ENCODE measurements at places on chromosomes 4 and X. TPM values are rescaled to one million over a fixed set of nuclear protein-coding genes. Genes with fewer than 3 reads are reported as not detected.

The RBM47 gene
- total RNA-seq: 105 TPM

The NDP gene
- not detected for total RNA-seq

The MEPE gene
- total RNA-seq: not detected

The GAGE13 gene
- total RNA-seq: not detected

The PRRG1 gene
- 16.3 TPM for total RNA-seq

The HAND2 gene
- total RNA-seq: not detected

The GPRASP3 gene
- total RNA-seq: 4.3 TPM

The PSAPL1 gene
- 0.14 TPM for total RNA-seq

The GLRA2 gene
- not detected for total RNA-seq

The CXCL5 gene
- total RNA-seq: 7.2 TPM

GRCh38 chr4:46254788-46255187 is 130.9 kb upstream of the GABRG1 start:
- no peaks in the 10 kb centered on the region for H3K27me3 ChIP-seq
- no peak overlapping the region for H3K27ac ChIP-seq
- no peak for DNase-seq
- no peaks in the 10 kb centered on the region for H3K4me1 ChIP-seq
- no peak overlapping the region for H3K4me3 ChIP-seq
- H3K36me3 ChIP-seq: no peaks in the 10 kb centered on the region

- no peaks in the 10 kb centered on the region for H3K4me1 ChIP-seq
- no peaks in the 10 kb centered on the region for H3K27me3 ChIP-seq
- no peak for DNase-seq
Measured at GRCh38 chr4:174260099-174260498, 23.4 kb downstream of the FBXO8 start.

GRCh38 chrX:111444881-111445280 is 32.9 kb upstream of the DCX start:
- DNase-seq: no peak
- no peaks in the 10 kb centered on the region for H3K27me3 ChIP-seq
- no peak overlapping the region for H3K27ac ChIP-seq
- H3K4me1 ChIP-seq: no peaks in the 10 kb centered on the region

GRCh38 chr4:20890761-20891160 is 190.5 kb downstream of the PACRGL start:
- no peak for DNase-seq
- no peaks in the 10 kb centered on the region for H3K27me3 ChIP-seq
- no peak overlapping the region for H3K27ac ChIP-seq
- no peaks in the 10 kb centered on the region for H3K36me3 ChIP-seq
- H3K4me3 ChIP-seq: no peak overlapping the region

GRCh38 chrX:57285001-57285400 is 1.5 kb upstream of the FAAH2 start:
- no peaks in the 10 kb centered on the region for H3K27me3 ChIP-seq
- no peak overlapping the region for H3K27ac ChIP-seq
- no peak for DNase-seq

DNA sequence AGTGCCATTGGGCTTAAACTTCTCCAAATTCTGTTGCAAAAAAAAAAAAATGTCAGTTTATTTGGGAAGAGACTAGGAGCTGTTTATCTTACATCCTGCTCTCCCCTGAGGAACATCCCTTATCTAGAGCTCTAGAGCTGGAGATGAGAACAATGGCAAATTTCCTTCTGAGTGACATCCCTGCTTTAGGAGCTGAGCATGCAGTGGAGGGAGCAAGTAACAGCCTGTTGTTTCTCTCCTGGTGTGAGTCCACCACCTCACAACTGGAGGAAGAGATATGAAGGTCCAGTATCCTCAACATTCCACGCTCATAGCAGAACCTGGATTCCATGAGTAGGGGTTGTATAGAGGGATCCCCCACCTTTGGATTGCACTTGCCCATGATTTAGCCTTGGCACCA is 676.4 kb downstream of the PCDH18 start:
- no peaks in the 10 kb centered on the region for H3K27me3 ChIP-seq
- H3K27ac ChIP-seq: no peak overlapping the region
- no peaks in the 10 kb centered on the region for H3K4me1 ChIP-seq
- no peak for DNase-seq
- H3K36me3 ChIP-seq: no peaks in the 10 kb centered on the region

GRCh38 chr4:5030927-5031326 is 11.7 kb upstream of the CYTL1 start:
- H3K4me1 ChIP-seq: peaks cover 18% of the 10 kb centered on the region
- no peaks in the 10 kb centered on the region for H3K36me3 ChIP-seq
- no peak for DNase-seq
- H3K4me3 ChIP-seq: no peak overlapping the region

DNA sequence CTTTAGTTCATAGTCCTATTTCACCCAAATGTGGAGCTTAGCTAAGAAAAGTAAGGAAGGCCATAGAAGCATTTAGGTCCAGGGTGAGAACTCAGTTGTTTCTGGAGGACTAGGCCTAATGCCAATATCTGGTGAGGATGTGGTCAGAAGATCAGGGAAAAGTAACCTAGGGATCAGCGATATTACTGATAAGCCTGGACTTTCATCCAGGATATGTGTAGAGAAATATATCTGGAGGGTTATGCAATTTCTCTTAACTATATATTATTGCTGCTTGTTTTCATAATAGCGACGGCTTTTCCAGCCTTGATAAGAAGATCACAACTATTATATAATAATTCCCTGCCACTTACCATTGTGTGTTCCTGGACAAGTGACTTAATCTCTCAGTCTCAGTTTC is 81.1 kb downstream of the FRAS1 start:
- H3K4me1 ChIP-seq: no peaks in the 10 kb centered on the region
- no peaks in the 10 kb centered on the region for H3K36me3 ChIP-seq
- no peak overlapping the region for H3K27ac ChIP-seq
- DNase-seq: no peak

- H3K36me3 ChIP-seq: no peaks in the 10 kb centered on the region
- no peaks in the 10 kb centered on the region for H3K27me3 ChIP-seq
- DNase-seq: no peak
- H3K4me1 ChIP-seq: no peaks in the 10 kb centered on the region
- H3K4me3 ChIP-seq: no peak overlapping the region
Measured at GRCh38 chrX:111170017-111170416, 74.0 kb downstream of the PAK3 start.

DNA sequence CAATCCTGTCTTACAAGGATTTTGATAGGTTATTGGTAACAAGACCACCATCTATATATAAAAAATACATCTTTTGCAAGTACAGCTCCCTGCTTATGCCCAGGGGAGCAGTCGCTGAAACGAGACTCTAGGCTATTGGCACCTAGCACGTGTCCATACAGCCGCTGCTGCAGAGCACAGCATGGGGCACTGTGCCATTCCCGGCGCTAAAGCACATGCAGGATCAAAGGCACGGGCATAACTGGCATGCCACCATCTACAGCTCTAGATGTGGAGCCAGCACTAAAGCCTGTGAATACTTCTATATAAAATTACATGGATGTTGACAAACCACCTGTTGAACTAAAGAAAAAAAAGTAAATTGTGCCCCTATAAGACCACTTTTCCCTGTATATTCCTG is 144.8 kb downstream of the COL25A1 start:
- no peak overlapping the region for H3K27ac ChIP-seq
- no peaks in the 10 kb centered on the region for H3K27me3 ChIP-seq
- H3K36me3 ChIP-seq: no peaks in the 10 kb centered on the region
- H3K4me1 ChIP-seq: no peaks in the 10 kb centered on the region
- no peak overlapping the region for H3K4me3 ChIP-seq

GRCh38 chr4:40238700-40239548 is 42.1 kb downstream of the RHOH start:
- peaks cover 4% of the 10 kb centered on the region for H3K4me1 ChIP-seq
- H3K36me3 ChIP-seq: no peaks in the 10 kb centered on the region
- no peak overlapping the region for H3K4me3 ChIP-seq
- no peak overlapping the region for H3K27ac ChIP-seq
- no peak for DNase-seq

GRCh38 chr4:176902710-176903323 is 110.1 kb upstream of the VEGFC start:
- no peaks in the 10 kb centered on the region for H3K27me3 ChIP-seq
- DNase-seq: no peak
- no peaks in the 10 kb centered on the region for H3K4me1 ChIP-seq
- no peak overlapping the region for H3K27ac ChIP-seq
- no peaks in the 10 kb centered on the region for H3K36me3 ChIP-seq

DNA sequence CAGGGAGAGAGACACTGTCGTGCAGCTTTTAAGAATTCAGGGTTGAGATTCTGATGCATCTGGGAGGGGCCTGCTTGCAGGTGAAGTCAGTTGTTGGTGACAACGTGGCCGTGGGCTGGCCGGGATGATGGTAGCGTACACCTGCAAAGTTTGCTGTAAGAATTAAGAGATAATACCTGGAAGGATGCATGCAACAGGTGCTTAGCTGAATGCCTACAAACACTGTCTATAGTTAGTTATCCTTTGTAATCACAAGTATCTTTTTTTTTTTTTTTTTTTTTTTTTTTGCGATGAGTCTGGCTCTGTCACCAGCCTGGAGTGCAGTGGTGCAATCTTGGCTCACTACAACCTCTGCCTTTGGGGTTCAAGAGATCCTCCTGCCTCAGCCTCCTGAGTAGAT is 259.6 kb downstream of the ASMT start:
- no peak overlapping the region for H3K4me3 ChIP-seq
- no peak overlapping the region for H3K27ac ChIP-seq
- H3K4me1 ChIP-seq: no peaks in the 10 kb centered on the region
- no peaks in the 10 kb centered on the region for H3K36me3 ChIP-seq
- DNase-seq: no peak
- no peaks in the 10 kb centered on the region for H3K27me3 ChIP-seq

DNA sequence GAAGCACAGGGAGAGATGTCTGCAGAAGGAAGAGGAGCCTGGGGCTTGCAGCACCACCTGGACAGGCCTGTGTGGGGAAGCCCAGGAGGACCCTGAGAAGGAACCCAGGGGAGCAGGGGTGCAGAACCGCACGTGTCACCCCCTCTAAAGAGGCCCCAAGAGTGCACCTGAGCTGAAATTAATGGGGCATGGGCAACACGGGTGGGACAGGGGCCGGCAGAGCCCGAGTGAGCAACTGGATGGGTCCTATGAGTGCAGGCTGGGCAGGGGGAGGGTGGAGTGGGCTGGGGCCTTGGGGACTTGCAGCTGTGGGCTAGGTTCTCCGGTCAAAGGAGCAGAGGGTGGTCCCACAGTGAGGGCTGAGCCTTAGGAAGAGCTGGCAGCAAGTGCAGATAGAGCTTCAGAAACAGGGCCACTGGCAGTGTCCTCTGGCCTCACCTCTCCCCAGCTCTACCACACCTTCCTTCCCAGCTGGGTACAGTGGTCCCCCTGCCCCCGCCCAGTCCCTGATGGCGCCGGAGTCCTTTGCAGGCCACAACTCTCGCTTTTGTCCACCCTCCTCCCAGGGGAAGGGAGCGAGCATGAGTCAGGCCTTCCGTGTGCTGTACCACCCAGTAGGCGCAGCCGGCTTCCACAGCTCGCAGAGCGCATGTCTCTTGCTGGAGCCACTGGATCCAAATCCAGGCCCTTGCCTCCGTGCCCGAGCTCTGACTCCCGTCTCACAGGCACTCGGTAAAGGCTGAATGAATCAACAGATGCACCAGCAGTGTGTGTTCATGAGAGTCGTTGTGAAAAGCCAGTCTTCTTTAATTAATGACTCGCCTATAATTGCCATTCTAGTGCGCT is 131.6 kb downstream of the HMX1 start:
- no peaks in the 10 kb centered on the region for H3K4me1 ChIP-seq
- no peak overlapping the region for H3K4me3 ChIP-seq
- no peaks in the 10 kb centered on the region for H3K27me3 ChIP-seq
- H3K36me3 ChIP-seq: no peaks in the 10 kb centered on the region

- no peak for DNase-seq
- no peaks in the 10 kb centered on the region for H3K4me1 ChIP-seq
- H3K27me3 ChIP-seq: no peaks in the 10 kb centered on the region
- H3K36me3 ChIP-seq: no peaks in the 10 kb centered on the region
- H3K27ac ChIP-seq: no peak overlapping the region
- peak overlapping the region; percentile 43 for H3K4me3 ChIP-seq
Measured at GRCh38 chr4:6658209-6658595, 17.7 kb downstream of the MRFAP1 start.

DNA sequence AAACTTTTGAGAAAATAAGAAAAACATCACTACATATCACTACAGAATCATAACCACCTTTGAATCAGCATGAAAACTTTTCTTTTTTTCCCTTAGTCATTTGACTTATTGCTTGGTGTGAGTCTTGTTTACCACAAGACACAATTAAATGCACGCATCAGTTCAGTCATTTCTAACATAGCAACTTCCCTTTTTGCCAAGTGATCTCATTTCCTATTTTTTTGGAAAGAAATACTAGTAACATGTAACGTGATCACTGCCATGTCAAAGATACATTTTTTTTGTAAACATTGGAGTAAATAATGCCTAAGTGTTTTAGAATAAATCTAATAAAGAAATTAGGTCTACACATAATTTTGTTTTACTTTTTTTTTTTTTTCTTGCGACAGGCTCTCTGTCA is 5.1 kb upstream of the CXCL8 start:
- peaks cover 30% of the 10 kb centered on the region for H3K4me1 ChIP-seq
- no peak overlapping the region for H3K4me3 ChIP-seq
- no peaks in the 10 kb centered on the region for H3K27me3 ChIP-seq

GRCh38 chr4:1512051-1512737 is 106.0 kb upstream of the NKX1-1 start:
- DNase-seq: peak; percentile 41
- H3K4me1 ChIP-seq: no peaks in the 10 kb centered on the region
- no peak overlapping the region for H3K4me3 ChIP-seq
- no peaks in the 10 kb centered on the region for H3K36me3 ChIP-seq
- H3K27me3 ChIP-seq: peaks cover 42% of the 10 kb centered on the region
- no peak overlapping the region for H3K27ac ChIP-seq

- DNase-seq: no peak
- H3K4me1 ChIP-seq: no peaks in the 10 kb centered on the region
- H3K27ac ChIP-seq: no peak overlapping the region
- H3K27me3 ChIP-seq: no peaks in the 10 kb centered on the region
- no peaks in the 10 kb centered on the region for H3K36me3 ChIP-seq
- no peak overlapping the region for H3K4me3 ChIP-seq
Measured at GRCh38 chr4:43089730-43090129, 197.2 kb downstream of the GRXCR1 start.

- no peaks in the 10 kb centered on the region for H3K36me3 ChIP-seq
- no peaks in the 10 kb centered on the region for H3K27me3 ChIP-seq
- no peak overlapping the region for H3K27ac ChIP-seq
Measured at GRCh38 chrX:24125028-24125612, 24.4 kb upstream of the ZFX start.

DNA sequence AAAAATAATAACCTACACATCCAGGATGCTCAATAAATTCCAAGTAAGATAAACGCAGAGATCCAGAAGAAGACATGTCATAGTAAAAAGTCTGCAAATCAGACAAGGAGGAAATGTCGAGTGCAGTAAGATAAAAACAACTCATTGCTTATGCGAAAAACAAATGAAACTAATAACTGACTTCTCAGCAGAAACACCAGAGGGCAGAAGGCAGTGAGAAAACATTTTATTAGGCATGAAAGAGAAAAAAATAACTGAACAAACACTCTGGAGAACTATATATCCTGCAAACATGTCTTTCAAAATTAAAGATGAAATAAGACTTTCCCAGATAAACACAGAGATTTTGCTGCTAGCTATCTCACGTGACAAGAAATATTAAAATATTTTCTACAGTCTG is 201.3 kb upstream of the CTSO start:
- no peaks in the 10 kb centered on the region for H3K4me1 ChIP-seq
- no peak overlapping the region for H3K4me3 ChIP-seq
- no peaks in the 10 kb centered on the region for H3K27me3 ChIP-seq
- H3K36me3 ChIP-seq: no peaks in the 10 kb centered on the region
- no peak overlapping the region for H3K27ac ChIP-seq

GRCh38 chrX:132119821-132120515 is 7.9 kb downstream of the FRMD7 start:
- DNase-seq: no peak
- no peaks in the 10 kb centered on the region for H3K36me3 ChIP-seq
- H3K4me1 ChIP-seq: no peaks in the 10 kb centered on the region
- no peak overlapping the region for H3K4me3 ChIP-seq
- no peak overlapping the region for H3K27ac ChIP-seq
- H3K27me3 ChIP-seq: no peaks in the 10 kb centered on the region
